ENCODE measurements at places on chromosomes 4 and X. TPM values are rescaled to one million over a fixed set of nuclear protein-coding genes. Genes with fewer than 3 reads are reported as not detected.

- no peak overlapping the region for H3K4me3 ChIP-seq
- H3K27me3 ChIP-seq, result no peaks in the 10 kb centered on the region
- peak overlapping the region; percentile 80 for H3K27ac ChIP-seq
- no peak for DNase-seq
- no peaks in the 10 kb centered on the region for H3K36me3 ChIP-seq
- peaks cover 4% of the 10 kb centered on the region for H3K4me1 ChIP-seq
Measured at GRCh38 chr4:970046-970745, 3.2 kb downstream of the DGKQ start.

DNA sequence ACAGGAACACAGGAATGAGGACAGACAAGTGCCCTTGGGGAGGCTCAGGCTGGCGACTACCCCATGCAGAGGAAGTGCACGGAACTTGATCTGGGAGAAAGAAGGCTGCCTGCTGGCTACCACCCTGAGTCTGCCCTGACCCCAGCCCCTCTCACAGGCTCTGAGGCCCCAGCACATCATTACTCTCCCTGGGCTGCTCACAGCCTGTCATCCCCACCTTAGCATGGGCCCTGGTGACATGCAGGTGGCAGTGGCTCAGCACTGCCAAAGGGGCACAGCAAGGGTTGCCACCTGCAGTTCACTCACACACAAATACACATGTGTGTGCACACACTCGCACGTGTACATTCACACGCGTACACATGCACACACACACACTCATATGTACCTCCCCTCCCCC is 26.1 kb upstream of the MAMLD1 start:
- H3K27me3 ChIP-seq, result no peaks in the 10 kb centered on the region
- H3K4me3 ChIP-seq, result no peak overlapping the region
- no peak overlapping the region for H3K27ac ChIP-seq
- no peak for DNase-seq
- no peaks in the 10 kb centered on the region for H3K36me3 ChIP-seq

GRCh38 chr4:25310803-25311166 is 1.8 kb upstream of the ZCCHC4 start:
- no peak overlapping the region for H3K27ac ChIP-seq
- H3K4me3 ChIP-seq, result no peak overlapping the region
- H3K36me3 ChIP-seq, result no peaks in the 10 kb centered on the region
- DNase-seq, result no peak
- H3K27me3 ChIP-seq, result no peaks in the 10 kb centered on the region

The AFM gene
- total RNA-seq, result not detected

GRCh38 chr4:105060628-105061027 is 86.0 kb upstream of the TET2 start:
- H3K27ac ChIP-seq, result no peak overlapping the region
- DNase-seq, result no peak
- H3K27me3 ChIP-seq, result no peaks in the 10 kb centered on the region
- H3K4me1 ChIP-seq, result no peaks in the 10 kb centered on the region

DNA sequence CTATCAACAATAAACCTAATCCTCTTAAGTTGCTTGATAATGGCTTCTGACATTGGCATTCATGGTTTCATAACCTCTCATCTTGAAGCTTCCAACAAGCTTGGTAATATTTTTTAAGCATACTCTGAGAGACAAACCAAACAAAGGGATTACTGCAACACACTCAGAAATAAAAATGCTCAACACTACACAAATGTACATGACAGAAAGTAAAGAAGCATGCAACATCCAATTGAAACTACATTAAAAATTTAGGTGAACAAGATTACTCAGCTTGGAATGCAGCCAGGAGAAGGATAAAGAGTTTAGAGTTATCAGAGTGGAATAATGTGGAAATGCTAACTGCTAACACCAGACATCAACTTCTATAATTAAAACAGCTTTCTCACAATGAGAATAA is 1136.6 kb upstream of the PABPC4L start:
- H3K4me3 ChIP-seq, result no peak overlapping the region
- no peaks in the 10 kb centered on the region for H3K4me1 ChIP-seq
- H3K36me3 ChIP-seq, result no peaks in the 10 kb centered on the region
- no peak overlapping the region for H3K27ac ChIP-seq

The ADAM29 gene
- total RNA-seq, result not detected

GRCh38 chrX:11664211-11665167 is 1.2 kb downstream of the ARHGAP6 start:
- DNase-seq, result no peak
- H3K36me3 ChIP-seq, result no peaks in the 10 kb centered on the region
- peak overlapping the region; percentile 15 for H3K4me3 ChIP-seq
- no peaks in the 10 kb centered on the region for H3K4me1 ChIP-seq
- H3K27me3 ChIP-seq, result no peaks in the 10 kb centered on the region

- H3K27me3 ChIP-seq, result no peaks in the 10 kb centered on the region
- H3K4me3 ChIP-seq, result no peak overlapping the region
- no peaks in the 10 kb centered on the region for H3K36me3 ChIP-seq
- DNase-seq, result no peak
- no peak overlapping the region for H3K27ac ChIP-seq
Measured at GRCh38 chr4:112819729-112820128, 182.8 kb downstream of the LARP7 start.

DNA sequence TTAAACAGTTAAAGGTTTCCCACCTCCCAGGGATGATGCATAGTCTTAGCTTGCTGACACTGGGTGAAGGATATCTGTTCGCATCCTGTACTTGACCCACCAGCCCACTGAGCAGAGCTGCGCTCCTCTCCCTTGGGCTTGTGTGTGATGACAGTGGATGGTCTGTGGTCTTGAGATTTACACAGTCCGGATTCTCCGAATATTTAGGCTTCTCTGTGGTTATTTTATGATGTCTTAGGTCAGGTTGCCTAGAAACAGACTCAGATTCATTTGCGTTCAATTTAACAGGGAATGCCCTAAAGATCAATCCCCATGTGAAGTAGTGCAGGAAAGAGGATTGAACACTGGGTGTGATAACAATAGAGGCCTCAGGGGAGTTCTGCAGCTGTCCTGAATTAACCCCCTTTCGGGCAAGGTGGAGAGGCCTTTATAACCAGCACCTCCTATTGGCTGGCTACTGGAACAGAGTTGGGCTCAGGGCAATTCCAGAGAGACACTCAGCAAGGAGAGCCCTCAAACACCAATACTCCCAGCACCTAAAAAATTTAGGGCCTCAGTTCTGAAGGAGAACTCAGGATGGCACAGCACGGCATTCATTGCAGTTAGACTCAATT is 653.2 kb upstream of the GALNT7 start:
- DNase-seq, result no peak
- no peaks in the 10 kb centered on the region for H3K36me3 ChIP-seq
- H3K4me1 ChIP-seq, result no peaks in the 10 kb centered on the region
- H3K4me3 ChIP-seq, result no peak overlapping the region
- H3K27me3 ChIP-seq, result no peaks in the 10 kb centered on the region
- H3K27ac ChIP-seq, result no peak overlapping the region
